Stimulated activated CD8-positive, alpha-beta memory T cell treated with anti-CD3 and anti-CD28 coated beads, Interleukin-4, amount 100 ng/mL, for 4 hours (primary cell): ENCODE measurements at places on chromosomes 1 and 21.

GRCh38 chr1:115437196-115437595 lies 99.1 kb upstream of the NGF start:
- no peak for DNase-seq

DNA sequence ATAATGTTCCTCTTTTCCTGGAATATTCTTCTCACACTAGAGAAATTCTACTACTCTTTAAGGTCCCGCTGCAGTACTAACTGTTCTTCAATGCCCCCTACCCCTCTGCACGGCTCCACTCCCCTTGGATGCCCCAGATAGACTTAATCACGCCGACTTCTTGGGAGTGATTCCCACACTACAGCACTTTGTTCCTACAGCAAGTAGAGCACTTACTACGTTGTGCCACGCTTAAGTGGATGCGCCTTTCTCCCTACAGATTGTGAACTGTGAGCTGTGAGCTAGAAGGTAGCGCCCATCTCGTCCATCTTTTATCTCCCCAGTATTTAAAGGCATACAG lies 2.2 kb downstream of the ZNF436 start:
- DNase-seq, result no peak

DNA sequence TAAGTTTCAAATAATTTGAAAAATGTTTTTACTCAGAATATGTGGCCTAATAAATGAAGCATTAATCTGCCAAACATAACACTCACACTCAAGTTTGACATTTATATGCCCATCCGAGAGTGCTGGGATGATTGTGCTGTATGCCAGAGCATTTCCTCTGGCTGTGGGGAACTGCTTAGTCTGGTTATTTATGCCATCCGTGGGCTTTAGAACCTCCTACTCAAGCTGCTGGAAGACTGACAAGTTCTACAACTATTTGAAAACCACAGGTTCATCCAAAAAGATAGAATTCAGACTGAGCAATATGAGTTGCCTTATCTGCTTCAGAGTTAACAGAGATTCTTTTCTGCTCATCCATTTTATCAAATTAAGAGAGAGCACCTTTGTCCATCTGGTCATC lies 25.9 kb downstream of the PCNX2 start:
- no peak for DNase-seq

DNA sequence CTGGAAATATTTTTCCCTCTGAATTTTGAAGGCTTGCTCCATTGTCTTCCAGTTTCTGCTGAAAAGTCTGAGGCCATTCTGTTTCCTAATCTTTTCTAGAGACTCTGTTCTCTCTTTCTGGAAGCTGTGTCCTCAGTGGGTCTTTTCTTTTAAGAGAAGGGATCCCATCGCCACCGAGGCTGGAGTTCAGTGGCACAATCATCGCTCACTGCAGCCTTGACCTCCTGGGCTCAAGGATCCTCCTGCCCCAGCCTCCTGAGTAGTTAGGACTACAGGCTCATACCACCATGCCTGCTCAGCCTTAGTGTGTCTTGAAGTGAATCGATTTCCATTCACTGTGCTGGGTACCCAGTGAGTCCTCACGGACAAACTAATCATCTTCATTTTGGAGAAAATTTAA lies 9.6 kb upstream of the LRP8 start:
- DNase-seq, result no peak

- DNase-seq, result no peak
Observed at GRCh38 chr1:152942161-152942560, 4.8 kb upstream of the SPRR5 start.

DNA sequence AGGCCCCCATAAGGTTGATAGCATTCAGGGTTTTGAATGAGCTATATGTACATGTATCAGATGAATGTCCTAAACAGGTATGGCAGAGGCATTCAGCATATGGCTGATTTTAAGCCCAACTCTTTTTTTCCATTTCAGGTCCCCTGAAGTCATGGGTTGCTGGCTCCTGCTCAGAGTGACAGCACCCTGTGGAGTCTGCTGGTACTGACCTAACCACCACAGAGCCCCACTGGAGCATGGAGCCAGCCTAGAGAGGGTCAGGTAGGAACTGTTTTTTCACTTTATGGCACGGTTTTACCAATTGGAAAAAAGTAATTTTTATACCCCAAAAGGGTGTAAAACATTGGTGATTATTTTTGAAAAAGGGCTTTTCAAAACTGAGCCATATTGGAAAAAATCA lies 82.5 kb upstream of the MPC2 start:
- no peak for DNase-seq

DNA sequence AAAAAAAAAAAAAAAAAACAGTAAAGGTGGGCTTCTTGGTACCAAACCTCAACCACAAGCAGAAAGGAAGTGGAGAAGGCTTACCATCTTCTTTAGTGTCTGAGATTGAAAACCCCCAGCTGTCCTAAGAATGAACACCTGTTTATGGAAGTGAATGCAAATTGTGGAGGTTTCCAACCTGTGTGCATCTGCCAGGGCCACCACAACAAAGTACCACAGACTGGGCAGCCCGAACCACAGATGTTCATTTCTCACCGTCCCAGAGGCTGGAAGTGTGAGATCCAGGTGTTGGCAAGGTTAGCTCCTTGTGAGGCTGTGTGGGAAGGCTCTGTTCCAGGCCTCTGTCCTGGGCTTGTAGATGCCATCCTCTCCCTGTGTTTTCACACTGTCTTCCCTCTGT lies 348.7 kb downstream of the SETD4 start:
- DNase-seq, result no peak

GRCh38 chr21:39265603-39266002 lies 47.8 kb downstream of the BRWD1 start:
- no peak for DNase-seq

GRCh38 chr1:223815020-223815853 lies 30.5 kb downstream of the TP53BP2 start:
- DNase-seq, result no peak

DNA sequence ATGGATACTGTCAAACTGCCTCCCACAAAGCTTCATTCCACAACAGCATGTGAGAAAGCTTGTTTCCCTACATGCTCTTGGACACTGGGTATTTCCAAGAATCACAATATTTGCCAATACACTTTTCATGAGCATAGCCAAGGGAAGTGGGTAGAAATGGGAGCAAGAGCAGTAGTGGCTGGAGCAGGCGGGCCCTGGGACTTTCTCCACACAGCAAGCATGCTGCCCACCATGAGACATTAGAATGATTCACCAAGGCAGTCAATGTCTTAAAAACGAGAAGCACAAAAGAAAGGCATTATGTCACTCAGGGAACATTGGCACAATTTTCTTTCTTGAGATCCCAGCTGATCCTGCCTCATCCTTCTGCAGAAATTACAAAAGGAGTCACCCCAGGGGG lies 371.6 kb upstream of the RUNX1 start:
- no peak for DNase-seq

GRCh38 chr1:12539705-12540579 lies 78.1 kb downstream of the DHRS3 start:
- DNase-seq, result no peak

DNA sequence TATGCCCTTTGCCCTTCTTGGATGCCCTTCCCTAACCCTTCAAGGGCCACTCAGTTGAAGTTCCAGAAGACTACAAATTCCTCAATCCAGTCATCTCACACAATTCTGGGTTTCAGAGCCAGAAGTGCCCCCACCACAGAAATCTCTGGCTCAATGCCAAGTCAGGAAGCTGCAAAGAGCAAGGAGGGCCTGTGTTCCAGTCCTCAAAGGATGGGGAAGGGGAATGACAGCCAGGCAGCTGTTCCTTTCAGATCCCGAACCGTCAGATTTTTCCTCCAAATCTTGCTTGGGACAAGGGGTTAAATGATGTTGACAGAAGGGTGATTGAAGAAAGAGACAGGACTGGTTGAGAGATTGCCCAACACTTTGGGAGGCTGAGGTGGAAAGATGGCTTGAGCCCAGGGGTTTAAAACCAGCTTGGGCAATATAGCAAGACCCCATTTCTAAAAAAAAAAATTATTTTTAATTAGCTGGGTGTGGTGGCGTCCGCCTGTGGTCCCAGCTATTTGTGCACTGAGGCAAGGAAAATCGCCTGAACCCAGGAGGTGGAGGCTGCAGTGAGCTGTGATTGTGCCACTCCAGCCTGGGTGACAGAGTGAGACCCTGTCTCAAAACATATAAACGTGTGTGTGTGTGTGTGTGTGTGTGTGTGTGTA lies 716 bp upstream of the HPDL start:
- no peak for DNase-seq

- DNase-seq, result no peak
Observed at GRCh38 chr1:204756811-204757210, 71.3 kb upstream of the LRRN2 start.

DNA sequence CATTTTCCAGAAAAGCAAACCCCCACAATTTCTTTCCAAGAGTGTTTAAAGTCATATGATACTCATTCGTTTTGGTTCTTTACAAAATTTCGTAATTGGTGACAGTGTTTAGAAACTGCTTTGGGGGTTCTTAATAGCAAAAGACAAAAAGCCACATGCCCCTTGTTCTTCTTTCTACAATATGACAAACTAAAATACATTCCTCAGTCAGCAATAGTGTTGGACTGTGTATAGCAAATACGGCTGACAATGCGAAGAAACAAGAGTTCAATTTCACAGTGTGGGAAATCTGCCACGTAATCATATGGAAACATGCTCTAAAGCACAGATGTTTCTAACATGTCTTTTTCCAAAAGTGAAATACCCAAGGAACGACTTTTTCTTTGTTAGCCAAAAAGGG lies 7.6 kb upstream of the IFNAR1 start:
- no peak for DNase-seq

DNA sequence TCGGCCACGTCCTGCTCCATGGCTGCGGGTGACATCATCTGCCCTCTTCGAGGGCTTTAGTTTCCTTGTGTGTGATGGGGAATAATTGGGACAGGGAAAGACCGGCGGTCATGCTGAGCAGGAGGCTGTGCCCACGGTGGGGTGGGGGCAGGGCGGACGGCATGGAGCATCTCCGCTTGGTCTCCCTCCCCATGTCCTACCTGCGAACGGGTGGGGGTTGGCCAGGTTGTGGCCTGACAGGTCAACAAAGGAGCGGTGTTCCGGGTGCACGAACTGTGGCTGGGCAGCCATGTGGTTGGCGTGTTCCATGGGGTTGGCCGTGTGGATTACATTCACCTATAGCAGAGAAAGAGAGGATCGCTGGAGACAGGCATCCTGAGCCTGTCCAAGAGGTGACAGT lies 80.0 kb downstream of the PIK3CD start:
- no peak for DNase-seq

DNA sequence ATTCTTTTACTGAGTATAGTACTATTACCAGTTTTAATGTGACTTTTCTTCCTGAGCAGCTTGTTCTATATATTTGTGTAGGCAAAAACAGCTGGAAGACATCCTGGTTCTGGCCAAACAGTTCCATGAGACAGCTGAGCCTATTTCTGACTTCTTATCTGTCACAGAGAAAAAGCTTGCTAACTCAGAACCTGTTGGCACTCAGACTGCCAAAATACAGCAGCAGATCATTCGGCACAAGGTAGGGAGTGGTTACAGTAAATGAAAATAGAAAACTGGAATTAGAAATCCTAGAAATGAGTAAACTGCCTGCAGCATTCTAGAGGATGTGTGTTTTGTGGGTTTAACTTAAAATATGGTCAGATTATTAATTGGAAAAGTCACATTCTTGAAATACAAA lies 64.1 kb upstream of the BMP8A start:
- DNase-seq, result no peak

GRCh38 chr1:93814795-93815340 lies 64.1 kb downstream of the DNTTIP2 start:
- DNase-seq, result no peak

DNA sequence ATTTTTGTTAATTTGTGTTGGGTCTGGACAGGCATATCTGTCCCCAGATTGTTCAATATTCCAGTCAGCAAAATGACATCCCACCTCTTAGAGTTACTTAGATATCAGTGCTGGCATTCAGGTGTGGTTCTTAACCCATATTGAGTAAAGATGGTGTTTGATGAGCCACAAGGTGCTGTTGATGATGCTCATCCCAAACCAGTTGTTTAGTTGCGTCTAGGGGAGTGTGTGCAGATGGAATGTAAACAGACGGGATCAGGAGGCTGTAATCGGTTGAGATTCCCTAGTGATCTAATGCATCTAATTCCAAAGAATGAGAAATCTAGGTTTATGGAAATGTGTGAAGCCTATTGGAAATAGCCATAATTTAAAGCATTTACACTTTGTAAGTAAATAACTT lies 1.1 kb downstream of the HOOK1 start:
- no peak for DNase-seq

DNA sequence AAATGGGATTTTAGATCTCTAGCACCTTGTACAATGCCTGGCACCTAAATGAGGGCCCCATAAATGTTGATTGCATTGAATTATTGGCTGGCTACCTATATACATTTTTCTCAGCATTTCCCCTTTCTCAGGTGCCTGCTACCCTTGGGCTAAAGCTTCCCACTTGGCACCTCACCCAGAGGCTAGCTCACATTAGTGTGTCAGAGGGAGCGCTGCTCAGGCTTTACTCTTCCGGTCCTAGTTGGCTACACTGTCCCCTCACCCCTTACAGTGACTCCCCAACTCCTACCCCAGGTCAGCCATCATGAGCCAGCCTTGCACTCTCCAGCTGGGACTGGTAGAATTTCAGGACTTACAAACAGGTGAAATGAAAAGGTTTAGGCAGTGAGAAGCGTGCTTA lies 9.5 kb downstream of the TRAF5 start:
- DNase-seq, result no peak

GRCh38 chr1:2881556-2881955 lies 80.1 kb upstream of the TTC34 start:
- no peak for DNase-seq

GRCh38 chr1:13435458-13435857 lies 25.2 kb downstream of the PRAMEF20 start:
- DNase-seq, result no peak

DNA sequence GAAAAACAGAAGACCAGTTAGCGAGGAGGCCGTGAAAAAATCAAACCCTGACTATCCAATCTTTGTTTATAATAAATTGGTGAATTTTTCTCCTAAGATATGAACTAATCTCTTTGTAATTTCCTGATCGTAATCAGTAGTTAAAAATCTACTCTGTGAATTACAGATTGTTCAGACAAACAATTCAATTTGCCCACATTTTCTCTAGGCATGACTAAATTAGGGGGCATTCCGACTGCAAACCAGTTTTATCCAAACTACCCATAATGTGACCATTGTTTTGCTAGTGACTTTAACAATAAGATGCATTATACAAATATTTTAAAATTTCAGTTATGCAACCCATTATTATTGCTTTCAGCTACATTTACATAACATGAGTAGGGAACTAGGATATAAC lies 546.9 kb upstream of the ADAMTS5 start:
- DNase-seq, result no peak

DNA sequence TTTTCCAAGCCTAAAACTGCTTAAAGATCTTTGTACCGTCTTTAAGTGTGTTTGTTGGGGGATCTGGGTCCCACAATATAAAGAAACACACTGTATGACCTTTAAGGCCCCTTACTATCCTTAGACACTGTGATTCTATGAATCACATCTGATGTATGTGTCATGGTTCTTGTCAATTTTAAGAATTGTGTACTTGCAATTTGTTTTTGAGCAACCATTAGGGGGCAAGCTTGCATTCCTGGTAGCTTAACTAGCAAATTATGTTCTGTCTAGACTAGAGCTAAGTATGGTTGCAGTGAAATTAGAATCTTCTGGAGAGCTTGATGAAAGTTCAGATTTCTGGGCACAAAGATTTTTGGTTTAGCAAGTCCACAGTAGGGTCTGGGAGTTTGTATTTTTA lies 219.5 kb downstream of the TPR start:
- no peak for DNase-seq

- DNase-seq, result no peak
Observed at GRCh38 chr1:5818755-5819154, 173.5 kb downstream of the NPHP4 start.

- no peak for DNase-seq
Observed at GRCh38 chr1:115365738-115366137, 27.7 kb upstream of the NGF start.

- DNase-seq, result no peak
Observed at GRCh38 chr1:67708606-67709005, 23.6 kb downstream of the GADD45A start.
